ENCODE measurements at places on chromosomes 7 and 10.

DNA sequence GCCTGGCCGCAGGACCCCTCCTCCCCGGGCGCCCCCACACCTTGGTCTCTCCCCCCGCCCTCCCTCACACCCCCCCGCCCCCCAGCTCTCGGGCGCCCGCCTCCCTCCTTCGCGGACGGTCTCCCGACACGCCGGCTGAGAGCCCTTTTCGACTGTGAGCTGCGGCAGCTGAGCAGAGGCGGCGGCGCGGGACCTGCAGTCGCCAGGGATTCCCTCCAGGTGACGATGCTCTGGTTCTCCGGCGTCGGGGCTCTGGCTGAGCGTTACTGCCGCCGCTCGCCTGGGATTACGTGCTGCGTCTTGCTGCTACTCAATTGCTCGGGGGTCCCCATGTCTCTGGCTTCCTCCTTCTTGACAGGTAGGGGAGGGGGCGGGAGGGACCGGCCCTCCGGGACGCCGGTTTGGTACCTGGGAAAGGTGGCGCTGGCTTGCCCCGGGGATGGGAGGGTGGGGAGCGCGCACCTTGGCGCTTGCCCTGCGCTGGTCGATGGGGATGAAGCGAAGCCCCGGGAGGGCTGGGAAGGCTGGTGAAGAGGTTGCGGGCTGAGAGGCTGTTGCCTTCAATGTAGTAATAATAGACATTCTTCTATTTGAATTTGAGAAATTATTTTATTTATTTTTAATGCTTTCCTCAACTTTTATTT is at the start of gene BMPER:
TSS of gene BMPER (plus strand) at position 151 of the 644 bp plus-strand sequence. CDS start at position 226, 75 bp downstream.
- DNase-seq = no peak

DNA sequence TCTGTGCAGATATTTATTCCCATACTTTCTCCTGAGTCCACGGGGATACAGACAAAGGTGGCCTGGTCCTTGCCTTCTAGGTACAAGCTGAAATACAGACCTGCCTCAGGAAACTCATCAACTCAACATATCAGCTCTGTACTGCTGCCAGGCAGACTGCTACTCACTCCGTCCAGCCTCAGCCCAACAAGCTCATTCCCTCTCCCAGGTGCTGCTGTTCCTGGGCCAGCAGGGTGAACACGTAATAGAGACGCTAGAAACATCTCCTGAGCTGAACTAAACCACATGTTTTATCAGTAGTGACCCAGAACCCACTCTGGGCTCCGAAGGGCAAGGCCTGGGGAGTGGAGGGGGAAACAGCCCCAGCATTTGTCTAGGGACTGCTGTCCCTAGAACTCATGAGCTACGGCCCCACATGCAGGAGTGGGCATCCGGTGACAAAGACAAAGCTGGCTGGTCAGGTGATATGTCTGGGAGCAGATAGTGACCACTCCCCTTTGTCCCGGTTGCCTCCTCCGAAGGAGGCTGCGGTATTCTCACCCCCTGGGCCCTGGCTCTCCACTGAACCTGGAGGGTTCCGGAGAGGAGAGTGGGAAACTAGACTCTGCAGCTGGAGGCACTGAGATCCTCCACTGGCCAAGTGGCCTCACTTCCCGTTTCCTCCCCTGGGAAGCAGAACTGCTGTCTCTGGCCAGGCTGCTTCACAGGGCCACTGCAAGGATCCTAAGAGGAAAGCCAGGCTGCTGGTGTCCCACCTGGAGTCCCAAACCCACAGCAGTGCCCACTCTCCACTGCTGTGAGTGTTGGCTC is 116.1 kb downstream of the FAM53B start:
- no peak for DNase-seq

- no peak for DNase-seq
These were observed 124.5 kb upstream of the FAM20C start for GRCh38 chr7:67661-68395.

DNA sequence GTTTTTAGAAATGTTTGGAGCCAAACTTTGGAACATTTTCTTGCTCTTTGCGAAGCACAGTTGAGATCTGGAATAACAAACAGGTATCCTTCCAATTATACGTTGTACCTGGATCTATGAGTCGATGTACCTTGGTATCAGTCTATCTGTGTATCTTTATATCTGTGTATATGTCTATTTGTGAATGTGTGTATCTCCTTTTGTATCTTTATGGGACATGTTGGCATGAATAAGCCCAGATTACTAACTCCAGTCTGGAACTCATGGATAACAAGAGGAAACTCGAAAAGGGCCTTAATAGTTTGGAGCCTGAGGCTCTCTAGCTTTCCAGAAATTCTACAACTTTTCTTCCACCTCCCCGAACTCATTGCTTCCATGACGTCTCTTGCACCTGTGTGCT is 490.0 kb downstream of the GATA3 start:
- no peak for DNase-seq

GRCh38 chr10:3784510-3785250 is at the start of gene KLF6:
Gene KLF6, minus strand, starts transcription at chr10:3785209. Its CDS starts 195 bp downstream, at chr10:3785014.
- DNase-seq = no peak

GRCh38 chr7:45065031-45065995 is 23.5 kb downstream of the NACAD start:
- no peak for DNase-seq

DNA sequence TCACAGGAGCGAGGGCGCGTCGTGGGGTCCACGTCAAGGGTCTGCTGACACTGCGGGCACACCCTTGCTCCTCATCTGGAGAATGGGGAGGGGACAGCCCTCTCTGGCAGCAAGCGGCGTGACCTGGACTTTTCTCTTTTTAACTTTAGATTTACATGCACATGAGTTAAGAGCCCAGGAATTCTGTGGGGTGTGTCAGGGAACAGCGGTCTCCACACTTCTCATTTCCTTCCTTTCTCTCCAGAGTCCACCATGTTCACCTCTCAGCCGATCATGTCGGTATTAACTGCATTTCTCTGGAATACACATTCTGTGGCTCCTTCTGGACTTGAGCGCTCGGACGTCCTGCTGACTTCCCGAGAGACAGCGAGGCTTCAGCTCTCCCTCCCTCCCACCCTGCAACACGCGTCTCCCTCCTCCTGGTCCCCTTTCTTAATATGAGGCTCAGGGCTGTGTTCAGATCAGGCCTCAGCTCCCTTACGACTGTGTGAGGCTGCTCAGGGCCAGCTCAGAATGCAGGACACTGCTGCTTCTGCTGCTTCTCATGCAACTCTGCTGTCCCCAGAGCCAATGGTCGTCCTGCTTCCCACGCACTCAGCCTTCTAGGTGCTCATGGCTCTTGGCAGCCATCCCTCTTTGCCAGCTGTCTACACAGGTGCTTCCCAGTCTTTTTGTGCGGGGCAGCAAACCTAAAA is 261.3 kb downstream of the ELFN1 start:
- no peak for DNase-seq

Data from activated T-helper 1 cell treated with anti-CD3 and anti-CD28 coated beads, Interleukin-2, amount 50 U/mL, for 16 hours (primary cell).